Activated CD8-positive, alpha-beta memory T cell treated with anti-CD3 and anti-CD28 coated beads for 24 hours (primary cell): ENCODE measurements at places on chromosomes 1 and 21.

DNA sequence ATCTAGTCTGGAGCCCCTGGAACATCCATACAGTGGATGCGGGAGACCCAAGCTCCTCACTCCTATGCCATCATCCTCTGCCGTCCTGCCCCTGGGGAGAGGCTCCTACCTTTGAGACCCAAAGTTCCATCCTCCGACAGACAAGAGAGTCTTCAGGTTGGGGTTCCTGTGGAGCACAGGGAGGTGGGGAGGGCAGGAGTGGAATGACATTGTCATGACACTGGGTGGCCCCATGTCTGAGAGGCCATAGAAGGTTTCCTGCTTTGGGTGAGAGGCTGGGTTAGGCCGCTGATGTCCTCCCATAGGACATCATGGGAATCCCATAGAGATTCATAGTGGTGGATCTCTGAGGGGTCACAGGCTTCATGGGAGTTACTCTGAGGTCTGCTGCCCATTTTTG, 2.0 kb downstream of the CHI3L1 start:
- DNase-seq: no peak

DNA sequence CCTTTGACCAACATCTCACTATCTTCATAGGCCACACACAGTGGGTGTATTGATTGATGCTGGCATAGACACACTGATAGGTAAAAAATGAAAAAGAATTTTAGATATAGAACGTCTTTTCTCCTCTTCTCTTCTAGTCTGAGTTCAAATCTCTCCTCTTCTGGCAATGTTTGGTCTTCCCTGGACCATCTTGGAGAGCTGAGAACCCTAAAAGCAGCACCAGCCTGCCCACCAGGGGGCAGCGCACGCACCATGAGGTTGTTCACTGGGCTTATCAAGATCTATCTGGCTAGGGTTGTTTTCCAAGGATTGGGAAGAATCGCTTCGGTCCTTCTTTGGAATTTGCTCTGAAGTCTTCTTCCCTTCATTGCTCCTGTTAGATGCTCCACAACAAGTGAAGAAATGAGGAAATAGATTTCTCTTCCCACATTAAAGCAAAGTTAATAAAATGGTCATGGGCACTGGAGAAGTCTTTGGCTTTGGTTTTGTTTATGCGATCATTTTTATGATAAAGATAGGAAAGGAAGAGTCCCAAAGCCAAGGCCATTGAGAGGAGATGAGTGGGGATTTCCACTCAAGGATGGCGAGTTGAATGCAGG, 104.0 kb upstream of the OLIG2 start:
- peak; percentile 77 for DNase-seq

DNA sequence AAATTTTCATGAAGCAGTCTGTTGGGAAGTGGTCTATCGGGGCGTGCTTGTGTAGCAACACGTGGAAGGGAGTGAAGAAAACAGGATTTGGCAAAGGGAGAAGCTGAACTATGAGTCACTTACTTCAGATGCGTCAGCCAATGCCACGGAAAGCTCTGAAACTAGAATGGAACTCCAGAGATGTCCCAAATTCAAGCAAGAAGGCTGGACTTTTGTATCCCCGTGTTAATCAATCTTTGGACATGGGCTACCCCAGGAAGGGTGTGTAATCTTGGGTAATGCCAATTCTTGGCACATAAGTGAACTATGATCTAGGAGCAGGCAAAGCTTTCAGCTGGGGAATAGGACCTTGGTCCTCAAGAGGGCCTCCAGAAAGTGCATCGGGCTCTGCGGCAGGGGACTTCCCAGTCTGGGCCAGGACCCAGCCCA, 102.6 kb downstream of the ADSS2 start:
- peak; percentile 33 for DNase-seq

DNA sequence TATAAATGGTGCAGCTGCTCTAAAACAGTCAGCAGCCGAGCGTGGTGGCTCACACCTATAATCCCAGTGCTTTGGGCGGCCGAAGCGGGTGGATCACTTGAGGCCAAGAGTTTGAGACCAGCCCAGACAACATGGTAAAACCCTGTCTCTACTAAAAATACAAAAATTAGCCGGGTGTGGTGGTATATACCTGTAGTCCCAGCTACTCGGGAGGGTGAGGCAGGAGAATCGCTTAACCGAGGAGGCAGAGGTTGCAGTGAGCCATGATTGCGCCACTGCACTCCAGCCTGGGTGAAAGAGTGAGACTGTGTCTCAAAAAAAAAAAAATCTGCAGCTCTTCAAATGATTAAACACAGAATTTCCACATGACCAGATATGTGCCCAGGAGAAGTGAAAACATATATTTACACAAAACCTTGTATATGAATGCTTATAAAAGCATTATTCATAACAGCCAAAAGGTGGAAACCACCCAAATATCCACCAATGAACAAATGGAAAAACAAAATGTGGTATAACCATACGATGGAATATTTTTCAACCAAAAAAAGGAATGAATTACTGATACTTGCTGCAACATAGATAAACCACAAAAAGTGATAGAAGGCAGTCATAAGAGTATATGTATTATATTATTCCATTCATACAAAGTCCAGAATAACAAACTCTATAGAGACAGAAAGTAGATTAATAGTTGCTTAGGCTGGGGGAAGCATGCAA, 14.1 kb downstream of the EPS15 start:
- no peak for DNase-seq

DNA sequence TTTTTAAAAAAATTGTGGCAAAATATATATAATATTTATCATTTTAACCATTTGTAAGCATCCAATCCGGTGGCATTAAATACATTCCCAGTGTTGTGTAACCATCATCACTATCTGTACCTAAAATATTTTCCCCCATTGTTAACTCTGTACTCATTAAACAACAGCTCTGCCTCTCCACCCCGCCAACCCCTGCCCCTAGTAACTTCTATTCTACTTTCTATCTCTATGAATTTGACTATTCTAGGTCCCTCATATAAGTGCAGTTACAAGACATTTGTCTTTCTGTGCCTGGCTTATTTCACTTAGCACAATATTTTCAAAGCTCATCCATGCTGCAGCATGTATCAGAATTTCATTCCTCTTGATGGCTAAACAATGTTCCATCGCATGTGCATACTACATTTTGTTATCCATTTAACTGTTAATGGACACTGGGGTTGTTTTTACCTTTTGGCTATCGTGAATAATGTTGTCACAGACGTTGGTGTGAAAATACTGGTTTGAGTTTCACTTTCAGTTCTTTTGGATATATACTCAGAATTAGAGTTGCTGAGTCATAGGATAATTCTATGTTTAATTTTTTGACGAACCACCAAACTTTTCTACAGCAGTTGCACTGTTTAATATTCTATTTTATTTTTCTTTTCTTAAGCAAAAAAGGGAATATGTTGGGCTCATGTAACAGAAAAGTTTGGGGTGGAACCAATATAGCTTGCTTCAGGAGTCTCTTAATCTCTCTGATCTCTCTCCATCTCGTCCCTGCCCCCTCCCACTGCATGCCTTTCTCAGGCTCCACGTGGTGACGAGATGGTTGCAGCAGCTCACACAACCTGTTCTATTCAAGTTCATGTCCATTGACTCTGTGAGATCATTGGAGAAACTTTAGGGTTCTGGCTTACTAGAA, 25.2 kb upstream of the RCAN1 start:
- no peak for DNase-seq

DNA sequence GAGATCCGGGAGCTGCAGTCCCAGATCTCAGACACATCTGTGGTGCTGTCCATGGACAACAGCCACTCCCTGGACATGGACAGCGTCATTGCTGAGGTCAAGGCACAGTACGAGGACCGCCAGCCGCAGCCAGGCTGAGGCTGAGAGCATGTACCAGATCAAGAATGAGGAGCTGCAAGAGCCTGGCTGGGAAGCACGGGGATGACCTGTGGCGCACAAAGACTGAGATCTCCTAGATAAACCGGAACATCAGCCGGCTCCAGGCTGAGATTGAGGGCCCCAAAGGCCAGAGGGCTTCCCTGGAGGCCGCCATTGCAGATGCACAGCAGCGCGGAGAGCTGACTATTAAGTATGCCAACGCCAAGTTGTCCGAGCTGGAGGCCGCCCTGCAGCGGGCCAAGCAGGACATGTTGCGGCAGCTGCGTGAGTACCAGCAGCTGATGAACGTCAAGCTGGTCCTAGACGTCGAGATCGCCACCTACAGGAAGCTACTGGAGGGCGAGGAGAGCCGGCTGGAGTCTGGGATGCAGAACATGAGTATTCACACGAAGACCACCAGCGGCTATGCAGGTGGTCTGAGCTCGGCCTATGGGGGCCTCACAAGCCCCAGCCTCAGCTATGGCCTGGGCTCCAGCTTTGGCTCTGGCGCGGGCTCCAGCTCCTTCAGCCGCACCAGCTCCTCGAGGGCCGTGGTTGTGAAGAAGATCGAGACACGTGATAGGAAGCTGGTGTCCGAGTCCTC, 25.5 kb downstream of the ETV3L start:
- DNase-seq: peak; percentile 63

- no peak for DNase-seq
These were observed 26.7 kb downstream of the MIER1 start for GRCh38 chr1:66951513-66951912.

- no peak for DNase-seq
These were observed 24.0 kb downstream of the IL6R start for GRCh38 chr1:154429118-154429517.

- DNase-seq: no peak
These were observed 95.6 kb upstream of the C8B start for GRCh38 chr1:57061369-57061768.

DNA sequence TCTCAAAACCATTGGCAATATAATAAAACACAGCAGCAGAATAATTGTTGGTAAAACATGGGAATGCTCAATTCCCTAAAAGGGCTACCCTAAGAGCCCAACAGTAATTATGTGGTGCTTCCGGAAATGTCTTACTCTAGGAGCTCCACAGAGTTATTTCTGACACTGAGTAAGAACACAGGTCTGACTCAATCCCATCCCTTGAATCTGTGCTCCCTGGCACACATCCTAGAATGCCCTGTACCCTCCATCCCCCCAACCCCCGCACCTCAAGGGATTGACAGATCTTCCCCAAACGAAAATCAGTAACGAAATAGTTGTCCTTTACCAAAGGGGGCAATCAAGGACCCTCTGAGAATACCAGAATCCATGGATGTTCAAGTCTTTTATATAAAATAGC, 71.9 kb downstream of the SMYD2 start:
- DNase-seq: no peak

DNA sequence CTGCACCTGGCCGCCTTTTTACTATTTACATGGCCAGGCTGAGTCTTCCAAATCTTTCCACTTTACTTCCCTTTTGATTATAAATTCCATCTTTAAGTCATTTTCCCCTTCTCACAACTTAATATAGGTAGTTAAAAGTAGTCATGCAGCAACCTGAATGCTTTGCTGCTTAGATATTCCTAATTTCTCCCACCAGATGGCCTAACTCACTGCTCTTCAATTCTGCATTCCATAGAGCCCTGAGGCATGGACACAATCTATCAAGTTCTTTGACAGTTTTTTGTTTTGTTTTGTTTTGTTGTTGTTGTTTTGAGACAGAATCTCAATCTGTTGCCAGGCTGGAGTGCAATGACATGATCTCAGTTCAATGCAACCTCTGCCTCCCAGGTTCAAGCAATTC, 21.7 kb upstream of the FAAH start:
- DNase-seq: no peak

GRCh38 chr1:217943361-217943760, 312.2 kb downstream of the SPATA17 start:
- no peak for DNase-seq

GRCh38 chr1:23524716-23525401, 6.2 kb downstream of the E2F2 start:
- DNase-seq: no peak
